Stimulated activated CD4-positive, alpha-beta T cell treated with anti-CD3 and anti-CD28 coated beads, Interleukin-12 subunit alpha, Interleukin-12 subunit beta, amount 100 ng/mL, for 48 hours (primary cell): ENCODE measurements at places on chromosomes 3 and 15.

DNA sequence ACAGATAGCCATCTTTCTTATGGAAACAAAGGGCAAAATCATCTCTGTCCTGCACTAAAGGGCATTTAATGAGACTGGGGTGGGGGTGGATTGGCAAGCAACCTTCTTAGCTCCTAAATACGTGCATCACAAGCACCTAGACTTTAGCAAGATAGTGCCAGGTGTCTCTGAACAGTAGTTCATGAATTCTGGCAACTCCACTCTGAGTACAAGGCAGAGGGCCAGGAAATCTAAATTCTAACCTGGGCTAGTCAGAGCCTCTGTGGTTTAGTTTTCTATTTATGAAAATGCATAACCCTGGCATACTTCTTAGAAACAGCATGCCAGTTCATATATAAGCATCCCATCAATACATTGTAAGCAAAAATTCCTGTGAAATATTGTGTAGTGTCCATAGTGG is 788.5 kb downstream of the MCTP2 start:
- DNase-seq: no peak

GRCh38 chr15:40358471-40359353 is 693 bp downstream of the DISP2 start:
- no peak for DNase-seq

DNA sequence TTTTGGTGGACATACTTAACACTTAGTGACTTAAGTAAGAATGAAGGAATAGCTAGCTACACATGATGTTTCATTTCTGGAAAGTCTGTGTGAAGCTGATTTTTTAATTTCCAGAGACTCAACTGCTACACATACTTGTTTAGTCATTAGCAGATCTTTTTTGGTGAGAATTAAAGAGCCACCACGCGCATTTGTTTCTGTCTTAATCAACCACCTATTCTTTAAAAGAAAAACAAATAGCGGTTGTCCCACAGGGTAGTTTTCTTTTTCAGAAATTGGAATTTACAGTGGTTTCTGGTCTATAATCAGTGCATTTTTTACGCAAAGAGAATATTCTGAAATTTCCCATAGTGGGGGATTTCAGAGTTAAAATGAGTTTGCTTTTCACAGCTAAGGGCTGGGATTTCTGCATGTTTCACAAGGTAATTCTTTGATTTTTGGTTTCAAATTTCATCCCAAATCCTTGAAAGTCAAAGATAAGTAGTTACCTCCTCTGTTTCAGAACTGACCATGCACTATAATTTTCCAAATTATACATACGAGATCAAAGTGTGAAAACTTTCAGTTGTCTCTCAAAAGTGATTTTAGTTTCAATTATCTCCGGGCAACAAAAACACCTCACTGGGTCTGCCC is 631.0 kb upstream of the GRM7 start:
- no peak for DNase-seq

- DNase-seq: no peak
Measured at GRCh38 chr15:93829115-93829870, 402.1 kb upstream of the MCTP2 start.

- no peak for DNase-seq
Measured at GRCh38 chr15:50231761-50232160, 33.8 kb downstream of the HDC start.

DNA sequence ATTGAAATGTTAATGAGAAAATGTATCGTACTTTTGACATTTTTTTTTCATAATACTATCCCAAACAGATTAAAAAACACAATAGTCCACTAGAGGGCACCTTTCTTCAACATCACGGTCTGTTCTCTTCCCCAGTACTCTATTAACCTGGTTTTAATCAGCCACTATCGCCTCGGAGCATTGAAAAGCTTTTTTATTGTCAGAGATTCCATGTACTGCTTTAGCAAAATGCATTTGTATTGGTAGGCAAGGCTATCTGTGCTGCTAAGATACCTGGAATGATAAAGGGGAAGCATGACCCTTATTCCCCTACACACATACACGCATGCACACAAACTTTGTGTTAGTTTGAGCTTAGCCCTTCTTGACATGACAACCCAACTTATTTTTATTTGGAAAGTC is 160.1 kb upstream of the IL12A start:
- DNase-seq: no peak

- DNase-seq: no peak
Measured at GRCh38 chr15:101579631-101580163, 72.5 kb downstream of the TM2D3 start.

GRCh38 chr3:116161575-116162525 is 283.4 kb downstream of the LSAMP start:
- DNase-seq: no peak

DNA sequence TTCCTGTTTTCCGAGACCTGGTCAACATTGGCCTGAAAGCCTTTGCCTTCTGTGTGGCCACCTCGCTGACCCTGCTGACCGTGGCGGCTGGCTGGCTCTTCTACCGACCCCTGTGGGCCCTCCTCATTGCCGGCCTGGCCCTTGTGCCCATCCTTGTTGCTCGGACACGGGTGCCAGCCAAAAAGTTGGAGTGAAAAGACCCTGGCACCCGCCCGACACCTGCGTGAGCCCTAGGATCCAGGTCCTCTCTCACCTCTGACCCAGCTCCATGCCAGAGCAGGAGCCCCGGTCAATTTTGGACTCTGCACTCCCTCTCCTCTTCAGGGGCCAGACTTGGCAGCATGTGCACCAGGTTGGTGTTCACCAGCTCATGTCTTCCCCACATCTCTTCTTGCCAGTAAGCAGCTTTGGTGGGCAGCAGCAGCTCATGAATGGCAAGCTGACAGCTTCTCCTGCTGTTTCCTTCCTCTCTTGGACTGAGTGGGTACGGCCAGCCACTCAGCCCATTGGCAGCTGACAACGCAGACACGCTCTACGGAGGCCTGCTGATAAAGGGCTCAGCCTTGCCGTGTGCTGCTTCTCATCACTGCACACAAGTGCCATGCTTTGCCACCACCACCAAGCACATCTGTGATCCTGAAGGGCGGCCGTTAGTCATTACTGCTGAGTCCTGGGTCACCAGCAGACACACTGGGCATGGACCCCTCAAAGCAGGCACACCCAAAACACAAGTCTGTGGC is 16.9 kb downstream of the TMEM43 start:
- DNase-seq: no peak

- no peak for DNase-seq
Measured at GRCh38 chr15:63314409-63314808, 37.0 kb downstream of the APH1B start.
